Prostate gland (tissue), 2 donors: ENCODE measurements at places on chromosomes 1 and 21. TPM values are rescaled to one million over a fixed set of nuclear protein-coding genes. Genes with fewer than 3 reads are reported as not detected.

CHI3L1 gene
- 12.6 TPM for total RNA-seq

KCNA3 gene
- total RNA-seq = 0.91 TPM

SFN gene
- total RNA-seq = 80.7 TPM

LIN28A gene
- total RNA-seq = 0.17 TPM

APCS gene
- not detected for total RNA-seq

CCDC27 gene
- 0.97 TPM for total RNA-seq

HSD3B2 gene
- not detected for total RNA-seq

EPHA2 gene
- total RNA-seq = 14.8 TPM

RAB42 gene
- total RNA-seq = 1.9 TPM

TINAGL1 gene
- 103 TPM for total RNA-seq

GJA5 gene
- total RNA-seq = 2.7 TPM

KCNC4 gene
- total RNA-seq = 4.7 TPM

KRTAP19-3 gene
- total RNA-seq = not detected

SERPINC1 gene
- not detected for total RNA-seq

ORC1 gene
- 3.3 TPM for total RNA-seq

AUNIP gene
- 4.3 TPM for total RNA-seq

DNA sequence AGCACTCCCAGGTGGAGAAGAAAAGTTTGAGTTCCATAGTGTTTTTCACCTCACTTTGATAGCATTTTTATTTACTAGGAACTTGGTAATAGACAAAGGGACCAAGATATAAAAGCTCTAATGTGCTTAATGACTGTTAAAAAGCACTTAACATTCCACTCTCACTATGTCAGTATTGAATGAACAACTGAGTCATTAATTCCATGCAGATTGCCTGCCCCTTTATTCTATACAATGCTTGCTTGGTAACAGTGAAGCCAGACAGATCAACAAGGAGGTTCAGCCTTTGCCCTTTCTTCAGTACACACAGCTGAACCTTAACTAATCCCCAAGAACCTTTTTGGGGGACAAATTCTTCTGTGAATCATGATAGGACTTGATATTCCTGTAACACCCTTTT lies 425.5 kb downstream of the NUF2 start:
- no peak for DNase-seq

GRCh38 chr1:1020415-1021009 lies 592 bp downstream of the AGRN start:
- DNase-seq = no peak

DNA sequence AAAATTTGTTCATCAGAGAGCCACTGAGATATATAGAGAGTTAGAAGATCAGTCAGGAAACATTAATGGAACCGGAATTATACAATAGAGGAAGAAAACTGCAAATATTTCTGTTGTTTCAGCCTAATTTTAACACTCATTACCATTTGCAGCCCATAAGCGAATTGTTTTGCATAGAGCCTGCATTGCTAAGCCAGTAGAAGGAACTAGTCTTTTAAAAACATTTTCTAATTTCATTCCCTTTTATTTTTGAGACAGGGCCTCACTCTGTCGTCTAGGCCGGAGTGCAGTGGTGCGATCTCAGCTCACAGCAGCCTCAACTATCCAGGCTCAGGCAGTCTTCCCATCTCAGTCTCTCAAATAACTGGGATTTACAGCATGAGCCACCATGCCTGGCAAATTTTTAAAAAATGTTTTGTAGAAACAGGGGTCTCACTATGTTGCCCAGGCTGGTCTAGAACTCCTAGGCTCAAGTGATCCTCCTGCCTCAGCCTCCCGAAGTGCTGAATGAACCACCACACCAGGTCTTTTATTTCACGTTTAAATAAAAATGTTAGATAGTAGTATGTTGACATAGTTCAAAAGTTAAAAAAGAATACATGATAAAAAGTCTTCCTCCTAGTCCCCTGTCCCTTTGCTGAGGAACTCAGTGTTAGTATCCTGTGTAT lies 25.3 kb downstream of the MPZL1 start:
- no peak for DNase-seq

DNA sequence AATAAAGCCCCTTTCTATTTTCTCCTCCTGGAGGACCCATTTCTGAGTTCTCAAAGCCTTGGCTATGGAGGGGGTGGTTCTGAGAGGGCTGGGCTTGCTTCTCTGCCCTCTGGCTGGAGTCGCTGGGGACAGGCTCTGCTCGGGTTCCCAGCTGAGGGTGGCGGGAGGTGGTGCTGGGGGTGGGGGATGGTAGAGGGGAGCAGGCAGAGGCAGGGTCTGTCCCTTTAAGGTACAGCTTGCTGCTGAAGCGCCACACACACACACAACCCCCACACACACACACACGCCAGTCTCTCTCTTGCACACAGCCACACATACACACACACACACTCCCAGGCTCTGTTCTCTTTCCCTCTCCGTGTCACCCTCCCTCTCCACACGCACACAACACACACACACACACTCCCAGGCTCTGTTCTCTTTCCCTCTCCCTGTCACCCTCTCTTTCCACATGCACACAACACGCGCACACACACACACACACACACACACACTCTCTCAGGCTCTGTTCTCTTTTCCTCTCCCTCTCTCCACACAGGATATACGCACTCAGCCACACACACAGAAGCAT lies 69.8 kb upstream of the SSBP3 start:
- no peak for DNase-seq

GRCh38 chr1:71640998-71641397 lies 560.2 kb upstream of the ZRANB2 start:
- DNase-seq = no peak

DNA sequence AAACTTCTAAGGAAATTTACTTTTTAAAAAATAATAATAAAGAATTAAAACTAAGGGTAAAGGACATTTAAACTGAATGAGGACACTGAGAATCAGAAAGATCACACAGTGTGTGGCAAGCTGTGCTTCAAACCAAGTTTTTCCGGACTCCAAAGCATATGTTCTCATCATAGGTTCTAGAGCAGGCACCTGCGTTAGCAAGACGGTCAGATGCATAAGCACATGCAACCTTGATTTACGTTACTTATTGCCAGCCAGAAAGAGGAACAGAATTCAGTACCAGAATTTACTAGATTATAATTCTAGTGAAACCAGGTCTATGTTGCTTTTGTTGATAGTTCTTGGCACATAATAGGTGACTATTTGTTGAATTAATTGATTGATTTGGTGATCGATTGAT lies 6.2 kb upstream of the LBR start:
- no peak for DNase-seq

GRCh38 chr1:34320053-34320669 lies 143.5 kb downstream of the C1orf94 start:
- DNase-seq = no peak

- no peak for DNase-seq
These were observed 51.6 kb downstream of the NEGR1 start for GRCh38 chr1:72230746-72231145.

DNA sequence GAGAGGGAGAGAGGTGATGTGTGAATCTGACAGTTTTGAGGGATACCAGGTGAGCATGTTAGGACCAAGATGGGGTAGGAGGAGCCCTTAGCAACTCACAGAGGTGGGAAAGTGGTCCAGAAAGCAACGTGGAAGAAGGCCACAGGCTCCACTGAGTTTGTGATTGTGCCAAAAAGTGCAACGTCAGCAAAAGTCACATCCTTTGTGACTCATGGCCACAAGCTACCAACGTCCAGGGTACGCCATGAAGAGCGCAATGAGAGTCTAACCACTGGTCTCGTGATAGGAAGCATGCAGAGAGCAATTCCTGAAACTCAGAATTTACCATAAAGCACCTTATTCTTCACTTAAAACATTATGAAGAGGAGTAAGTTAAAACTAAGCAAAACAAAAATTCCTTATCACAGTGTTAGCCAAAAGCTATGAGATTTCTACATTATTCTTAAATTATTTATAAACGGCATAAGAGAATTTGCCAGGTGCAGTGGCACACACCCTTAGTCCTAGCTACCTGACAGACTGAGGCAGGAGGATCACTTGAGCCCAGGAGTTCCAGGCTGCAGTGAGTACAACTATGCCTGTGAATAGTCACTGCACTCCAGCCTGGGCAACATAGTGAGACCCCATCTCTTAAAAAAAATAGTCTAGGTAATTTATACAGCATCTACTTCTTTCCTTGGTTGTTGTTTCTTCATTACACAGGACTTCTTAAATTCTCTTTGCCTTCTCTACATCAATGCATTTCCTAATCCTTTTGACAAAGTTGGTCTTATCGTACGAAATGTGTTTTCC lies 55.2 kb downstream of the COLGALT2 start:
- DNase-seq = no peak

DNA sequence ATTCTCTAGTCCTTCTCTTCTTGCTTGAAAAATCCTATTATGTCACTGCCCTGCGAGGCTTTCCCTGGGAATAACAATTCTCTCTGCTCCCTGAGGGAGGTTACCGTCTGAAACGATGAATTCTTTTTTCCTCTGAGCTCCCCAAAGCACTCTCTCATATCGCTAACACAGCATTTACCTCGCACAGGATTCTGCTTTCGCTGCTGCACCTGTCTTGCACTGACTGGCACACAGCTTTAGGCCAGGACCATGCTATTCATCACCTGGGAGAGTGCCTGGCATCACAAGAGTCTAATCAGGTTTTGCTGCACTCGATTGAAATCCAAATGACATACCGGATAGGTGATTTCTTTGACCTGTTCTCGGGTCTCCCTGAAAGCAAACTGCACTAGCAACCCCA lies 52.8 kb upstream of the GNG4 start:
- no peak for DNase-seq

- DNase-seq = no peak
These were observed 217.6 kb upstream of the NFIA start for GRCh38 chr1:60864722-60865121.

DNA sequence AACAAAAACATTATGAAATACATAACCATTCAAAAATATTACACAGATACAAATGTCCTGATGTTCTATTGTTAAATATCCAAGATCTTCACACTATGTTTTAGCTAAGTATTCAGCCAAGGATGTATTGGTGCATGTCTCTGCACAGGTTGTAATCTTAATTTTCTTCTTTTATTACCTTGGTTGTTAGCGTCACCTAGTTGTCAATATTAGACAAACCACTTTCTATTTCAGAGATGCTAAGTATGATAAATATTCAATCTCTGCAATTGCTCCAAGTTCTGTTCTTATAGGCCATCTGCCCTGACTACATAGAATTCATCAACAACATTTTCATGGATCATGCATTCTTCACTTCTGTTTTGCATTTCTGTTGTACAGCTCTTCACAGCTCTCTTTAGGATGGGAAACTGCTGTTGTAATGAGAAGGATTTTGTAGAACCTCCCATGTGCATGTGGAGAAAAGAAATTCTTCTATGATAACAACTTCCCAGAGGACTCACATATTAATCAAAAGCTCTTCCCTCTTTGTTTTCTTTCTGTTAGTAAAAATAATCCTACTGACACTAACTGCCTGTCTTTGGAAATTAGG lies 380.1 kb downstream of the NUF2 start:
- DNase-seq = no peak

DNA sequence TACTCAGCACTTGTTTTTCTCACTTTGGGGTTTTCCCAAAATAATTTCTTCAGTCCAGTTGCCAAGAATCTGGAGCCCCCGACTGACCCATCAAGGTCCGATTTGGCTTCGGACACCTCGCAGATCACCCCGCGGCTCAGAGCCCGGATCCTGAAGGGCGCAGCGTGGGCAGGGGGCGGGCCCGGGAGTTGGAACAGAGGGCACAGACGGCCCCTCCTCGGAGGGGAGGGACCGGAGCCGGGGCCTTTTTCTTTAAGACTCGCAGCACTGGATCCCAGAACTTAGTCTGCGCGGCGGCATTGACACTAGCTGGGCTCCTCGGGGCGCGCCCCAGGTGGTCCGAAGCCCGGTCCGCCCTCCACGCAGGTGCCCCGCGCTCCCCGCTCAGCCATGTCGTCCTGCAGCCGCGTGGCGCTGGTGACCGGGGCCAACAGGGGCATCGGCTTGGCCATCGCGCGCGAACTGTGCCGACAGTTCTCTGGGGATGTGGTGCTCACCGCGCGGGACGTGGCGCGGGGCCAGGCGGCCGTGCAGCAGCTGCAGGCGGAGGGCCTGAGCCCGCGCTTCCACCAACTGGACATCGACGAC lies at the start of gene CBR3:
TSS of gene CBR3 (plus strand) at position 277 of the 588 bp plus-strand sequence. CDS start at position 391, 114 bp downstream.
- peak; percentile 60 for DNase-seq

DNA sequence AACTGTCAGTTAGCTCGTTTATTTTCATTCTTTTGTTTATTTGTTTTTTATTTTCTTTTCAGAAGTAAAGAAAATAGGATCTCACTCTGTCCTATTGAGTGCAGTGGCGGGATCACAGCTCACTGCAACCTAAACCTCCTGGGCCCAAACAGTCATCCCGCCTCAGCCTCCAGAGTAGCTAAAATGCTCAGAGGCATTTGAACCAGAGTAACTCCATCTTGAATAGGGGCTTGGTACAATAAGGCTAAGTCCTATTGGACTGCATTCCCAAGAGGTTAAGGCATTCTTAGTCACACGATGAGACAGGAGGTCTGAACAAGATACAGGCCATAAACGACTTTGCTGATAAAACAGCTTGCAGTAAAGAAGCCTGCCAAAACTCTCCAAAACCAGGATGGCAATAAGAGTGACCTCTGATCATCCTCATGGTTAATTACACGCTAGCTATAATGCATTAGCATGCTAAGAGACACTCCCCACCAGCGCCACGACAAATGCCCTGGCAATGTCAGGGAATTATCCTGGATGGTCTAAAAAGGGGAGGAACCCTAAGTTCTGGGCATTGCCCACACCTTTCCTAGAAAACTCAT lies 13.1 kb upstream of the COP1 start:
- DNase-seq = no peak

GRCh38 chr1:5821540-5822176 lies 170.6 kb downstream of the NPHP4 start:
- no peak for DNase-seq

DNA sequence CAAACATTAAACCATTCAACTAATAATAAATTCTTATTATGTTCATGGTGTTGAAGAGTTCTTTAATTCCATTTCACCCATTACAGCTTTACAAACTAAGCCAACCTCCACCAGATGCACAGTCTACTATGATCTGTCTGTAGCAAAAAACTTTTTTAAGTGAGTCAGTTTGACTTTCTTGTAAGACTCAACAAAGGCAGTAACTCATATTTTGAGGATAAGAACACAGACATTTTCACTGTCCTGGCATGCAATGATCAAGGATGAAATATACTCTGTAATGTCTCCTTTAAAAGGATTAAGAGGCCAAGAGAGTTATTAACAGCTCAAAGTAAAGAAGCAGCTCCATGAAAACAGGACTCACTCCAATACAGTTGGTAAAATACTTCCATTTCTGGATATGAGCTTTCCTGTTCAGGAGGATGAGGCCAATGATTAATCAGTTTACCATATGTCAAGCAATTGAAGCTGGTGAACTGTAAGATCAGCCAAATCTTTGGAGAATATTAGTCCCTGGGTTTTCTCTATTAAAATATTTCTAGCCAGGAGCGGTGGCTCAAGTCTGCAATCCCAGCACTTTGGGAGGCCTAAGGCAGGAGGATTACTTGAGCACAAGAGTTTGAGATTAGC lies 20.6 kb downstream of the XKR8 start:
- DNase-seq = no peak

DNA sequence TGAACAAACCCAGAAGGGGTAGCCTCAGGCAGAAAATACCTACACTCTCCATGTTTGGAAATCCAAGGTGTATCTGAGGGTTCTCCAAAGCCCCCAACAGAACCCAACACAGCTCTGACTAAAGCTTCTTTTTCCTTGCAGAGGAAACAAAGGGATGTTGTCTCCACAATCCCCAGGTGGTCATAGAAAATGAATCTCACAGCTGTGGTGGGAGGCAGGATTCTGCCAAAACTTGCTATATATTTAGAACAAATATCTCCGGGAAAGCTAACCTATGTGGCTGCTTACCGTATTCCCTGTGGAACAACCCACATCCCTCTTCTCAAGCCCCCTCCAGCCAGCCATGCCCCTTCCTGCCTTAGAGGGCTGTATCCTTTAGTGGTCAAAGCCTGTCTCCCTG lies 406.1 kb downstream of the PRDM2 start:
- no peak for DNase-seq
